Activated CD4-positive, alpha-beta T cell treated with anti-CD3 and anti-CD28 coated beads, Interleukin-2, amount 50 U/mL, for 1 hour (primary cell): ENCODE measurements at places on chromosomes 5 and 9.

- DNase-seq, result no peak
Observed at GRCh38 chr9:115921301-115921700, 232.3 kb upstream of the PAPPA start.

DNA sequence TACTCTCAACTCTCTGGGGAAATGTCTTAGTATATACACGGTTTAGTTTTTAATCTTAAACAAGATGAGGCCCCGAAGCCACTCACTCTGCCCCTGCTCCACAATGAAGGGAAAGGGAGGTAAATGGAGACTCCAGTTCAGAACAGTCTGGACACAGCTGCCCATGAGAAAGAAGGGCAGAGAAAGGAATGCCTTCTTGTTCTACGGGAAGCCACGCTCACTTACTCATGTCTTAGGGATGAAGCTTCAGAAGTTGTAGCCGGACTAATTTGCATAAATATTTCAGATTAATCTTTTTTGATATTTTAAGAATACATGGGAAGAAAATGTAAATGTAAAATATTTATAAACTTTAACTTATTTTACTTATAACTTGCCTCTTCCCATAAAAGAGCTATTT lies 94.0 kb downstream of the COL23A1 start:
- DNase-seq, result no peak

DNA sequence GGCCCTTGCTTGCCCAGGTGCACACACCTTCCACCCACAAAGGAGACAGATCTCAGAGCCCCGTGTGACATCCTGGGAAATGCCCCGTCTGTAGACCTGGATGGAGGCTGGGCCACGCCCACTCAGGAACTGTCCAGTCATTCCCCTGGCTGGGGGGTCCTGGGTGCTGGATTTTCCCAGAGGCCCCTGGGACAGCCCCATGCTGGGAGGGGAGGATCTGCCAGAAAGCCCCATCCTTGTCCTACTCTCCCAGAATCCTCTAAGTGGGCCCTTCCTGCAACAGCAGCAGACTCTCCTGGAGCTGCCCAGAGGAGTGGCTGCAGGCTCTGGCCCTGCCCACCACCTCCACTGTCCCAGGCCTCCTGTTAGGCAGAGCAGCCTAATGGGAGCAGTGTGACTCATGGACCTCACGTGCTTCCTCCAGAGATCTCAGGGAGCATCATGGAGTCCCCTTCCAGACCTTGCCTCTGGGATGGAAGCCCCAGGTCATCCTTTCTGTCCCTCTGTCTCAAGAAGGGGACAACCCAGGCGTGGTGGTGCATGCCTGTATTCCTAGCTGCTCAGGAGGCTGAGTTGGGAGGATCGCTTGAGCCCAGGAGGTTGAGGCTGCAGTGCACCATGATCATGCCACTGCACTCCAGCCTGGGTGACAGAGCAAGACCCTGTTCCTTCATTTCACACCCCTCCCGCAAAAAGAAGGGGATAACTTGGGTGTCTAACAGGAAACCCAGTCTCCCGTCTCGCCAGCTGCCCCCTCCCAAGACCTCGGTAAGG lies 51.7 kb downstream of the JADE2 start:
- no peak for DNase-seq

DNA sequence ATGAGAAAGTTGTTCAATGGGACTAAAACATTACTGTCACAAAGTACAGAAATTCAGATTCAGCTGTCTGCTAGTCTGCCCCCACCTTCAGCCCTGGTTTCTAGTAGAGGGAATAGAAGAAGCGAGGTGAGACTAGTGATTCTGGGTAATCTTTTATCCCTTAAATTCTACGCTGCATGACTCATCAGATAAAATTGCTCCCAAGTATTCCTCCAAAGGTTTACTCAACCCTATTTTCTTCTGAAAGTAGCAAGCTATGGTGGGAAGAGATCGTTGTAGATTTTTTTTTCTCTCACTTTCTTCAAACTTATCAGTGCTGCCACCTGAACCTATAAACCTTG lies 318.9 kb upstream of the RIOK2 start:
- no peak for DNase-seq

DNA sequence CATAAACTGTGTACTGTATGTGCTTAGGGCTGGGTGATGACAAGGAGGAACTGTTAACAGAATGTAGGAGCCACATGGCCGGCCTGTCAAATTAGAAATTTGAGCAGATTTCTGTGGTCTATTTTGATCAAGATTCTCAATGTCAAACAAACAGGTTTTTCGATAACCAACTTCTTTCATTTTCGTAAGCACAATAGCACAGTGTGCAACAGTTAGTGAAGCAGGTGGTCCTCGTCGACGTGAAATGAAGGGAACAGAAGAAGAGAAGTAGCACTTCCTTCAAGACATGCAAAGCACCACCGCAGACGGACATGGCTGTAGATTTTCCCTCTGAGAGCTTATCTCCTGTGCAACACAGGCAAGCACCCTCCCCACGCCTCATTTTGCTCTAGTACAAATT lies 252.1 kb downstream of the CRB2 start:
- no peak for DNase-seq

DNA sequence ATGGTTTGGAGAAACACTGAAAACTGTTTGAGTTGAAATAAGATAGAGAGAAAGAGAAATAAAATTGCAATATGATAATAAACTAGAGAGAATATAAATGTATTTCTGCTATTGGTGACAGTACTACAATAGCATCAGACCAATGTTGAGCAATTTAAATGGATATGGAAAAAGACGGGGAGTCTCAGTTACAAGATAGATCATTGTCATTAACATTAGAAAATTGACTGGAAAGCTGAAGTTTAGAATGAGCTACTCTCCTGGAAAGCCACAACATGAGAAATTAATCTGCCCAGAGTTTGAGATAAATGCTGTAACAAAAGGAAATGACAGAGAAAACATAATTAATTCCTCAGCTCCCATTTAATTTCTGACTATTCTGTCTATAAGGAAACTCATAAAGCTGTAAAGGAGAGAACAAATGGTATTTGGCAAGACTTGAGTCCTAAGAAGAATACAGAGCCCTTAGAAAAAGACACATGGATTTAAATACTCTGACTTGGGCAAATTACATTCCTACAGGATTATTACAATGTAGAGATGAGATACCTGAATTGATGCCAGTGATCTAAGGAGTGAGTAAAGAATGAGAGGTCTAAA lies 624.5 kb upstream of the CHD1 start:
- no peak for DNase-seq

GRCh38 chr5:171725205-171725601 lies 60.4 kb upstream of the SMIM23 start:
- DNase-seq, result no peak

- DNase-seq, result no peak
Observed at GRCh38 chr9:123395276-123395688, 39.3 kb downstream of the CRB2 start.

GRCh38 chr9:93501406-93501805 lies 48.0 kb upstream of the FAM120AOS start:
- no peak for DNase-seq

- no peak for DNase-seq
Observed at GRCh38 chr5:72501488-72501887, 5.7 kb downstream of the ZNF366 start.

DNA sequence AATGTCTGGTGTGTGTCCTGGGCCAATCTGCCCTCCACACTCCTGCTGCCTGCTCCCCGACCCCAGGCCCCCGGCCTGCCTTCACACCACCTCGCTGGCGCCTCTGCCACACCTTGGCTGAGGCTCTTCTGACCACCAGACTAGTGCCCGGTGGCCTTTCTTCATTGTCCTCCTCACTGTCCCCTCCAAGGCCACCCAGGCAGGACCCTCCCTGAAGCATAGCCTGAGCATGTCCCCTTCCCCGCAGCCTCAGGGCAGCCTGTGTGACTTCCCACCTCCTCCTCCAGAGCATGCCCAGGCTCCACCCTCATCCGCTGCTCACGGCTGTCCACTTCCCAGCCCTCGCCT lies 154.6 kb downstream of the OLFM1 start:
- no peak for DNase-seq

DNA sequence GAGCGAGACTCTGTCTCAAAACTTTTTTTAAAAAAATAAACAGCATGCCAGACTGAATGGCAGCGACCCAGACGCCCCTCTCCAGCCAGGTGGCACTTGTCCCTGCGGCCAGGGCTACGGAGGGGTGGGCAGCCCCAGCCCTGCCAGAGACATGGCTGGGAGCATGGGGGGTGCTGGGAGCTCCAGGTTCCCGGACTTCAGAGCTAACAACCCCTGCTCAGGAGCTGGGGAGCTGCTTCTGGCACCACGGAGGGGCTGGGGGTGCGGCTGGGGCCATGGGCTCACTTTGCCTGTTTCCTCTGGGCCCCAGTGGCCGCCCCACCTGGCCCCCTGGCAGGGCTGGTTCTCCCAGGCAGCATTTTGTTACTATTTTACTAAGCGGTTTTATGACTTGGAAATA lies 49.9 kb downstream of the SLC12A7 start:
- DNase-seq, result no peak

- DNase-seq, result no peak
Observed at GRCh38 chr9:116267021-116267420, 113.4 kb downstream of the PAPPA start.

- peak; percentile 25 for DNase-seq
Observed at GRCh38 chr9:114504341-114505186, 709 bp downstream of the WHRN start.

- DNase-seq, result peak; percentile 13
Observed at GRCh38 chr9:96413302-96414221, 4.6 kb downstream of the ZNF367 start.

DNA sequence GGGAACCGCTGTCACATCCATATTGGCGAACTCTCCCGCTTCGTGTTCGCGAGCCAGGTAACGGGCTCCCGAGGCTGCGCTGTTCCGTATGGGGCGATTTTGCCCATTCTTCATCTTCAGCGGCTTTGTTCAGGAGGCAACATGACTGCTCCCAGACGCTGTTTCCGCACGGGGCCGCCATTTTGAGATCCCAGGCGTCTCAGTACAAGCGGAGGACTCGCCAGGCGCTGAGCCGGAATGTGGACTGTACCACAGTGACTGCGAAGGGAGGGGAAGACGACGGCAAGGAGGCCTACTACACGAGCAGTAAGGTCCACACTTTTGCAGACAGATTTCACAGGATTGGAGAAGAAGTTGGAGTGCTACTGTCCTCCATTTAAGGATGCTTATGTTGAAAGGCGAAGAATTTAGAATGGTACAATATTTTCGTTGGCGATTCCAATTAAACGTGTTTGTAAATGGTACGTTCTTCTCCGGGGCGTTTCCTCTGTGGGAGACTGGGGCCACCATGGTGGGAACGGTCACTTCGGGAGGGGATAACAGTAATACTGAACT lies 41.6 kb upstream of the ZNF300 start:
- DNase-seq, result no peak

- DNase-seq, result no peak
Observed at GRCh38 chr5:8628521-8628920, 759.6 kb downstream of the MTRR start.

- no peak for DNase-seq
Observed at GRCh38 chr5:124870070-124870469, 123.6 kb upstream of the ZNF608 start.

GRCh38 chr5:167294882-167295680 lies 996.4 kb upstream of the WWC1 start:
- no peak for DNase-seq

DNA sequence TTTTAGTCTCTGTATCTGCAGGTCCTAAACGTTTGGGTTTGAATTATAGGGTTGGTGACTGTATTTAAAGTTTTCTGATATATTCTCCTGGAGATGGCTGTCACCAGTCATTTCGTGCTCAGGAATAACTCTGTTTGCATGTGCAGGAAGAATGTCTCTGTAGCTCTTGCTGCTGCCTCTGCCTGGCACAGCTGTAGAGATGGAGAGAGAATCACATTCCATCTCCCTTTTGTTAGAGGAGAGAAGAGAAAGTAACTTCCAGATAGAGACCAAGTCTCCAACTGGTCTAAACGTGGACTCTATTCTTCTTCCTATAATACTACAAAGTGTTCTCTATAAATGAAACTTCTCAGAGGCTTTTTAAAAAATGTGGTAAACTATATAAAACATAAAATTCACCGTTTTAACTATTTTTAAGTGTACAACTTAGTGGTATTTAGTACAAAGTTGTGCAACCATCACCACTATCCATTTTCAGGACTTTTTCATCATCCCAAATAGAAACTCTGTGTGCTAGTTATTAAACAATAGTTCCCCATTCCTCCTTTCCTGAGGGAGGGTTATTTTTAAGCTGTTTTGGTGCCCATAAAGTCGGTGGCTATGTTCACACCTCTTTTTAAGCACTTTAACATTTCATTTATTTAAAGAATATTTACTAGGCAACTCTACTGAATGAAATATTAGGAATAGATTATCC lies 20.7 kb upstream of the STARD4 start:
- no peak for DNase-seq

DNA sequence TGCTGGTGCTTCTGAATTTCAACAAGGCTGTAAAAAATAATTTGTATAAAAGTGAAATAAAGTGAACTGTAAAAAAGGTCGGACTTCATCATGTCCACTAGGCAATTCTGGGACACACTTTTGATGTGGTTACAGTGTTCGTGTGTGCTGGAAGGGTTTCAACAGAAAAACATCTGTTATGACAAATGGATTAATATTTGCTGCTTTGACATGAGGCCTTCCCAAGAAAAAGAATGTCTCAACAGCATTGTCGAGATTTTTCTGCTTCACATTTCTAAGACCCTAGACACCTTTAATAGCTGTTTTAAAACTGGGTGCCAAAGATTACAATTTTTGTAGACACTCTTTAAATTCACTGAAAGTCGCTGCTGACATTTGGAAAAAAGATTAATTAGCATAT lies 216.6 kb downstream of the SLC12A2 start:
- no peak for DNase-seq

GRCh38 chr5:29017501-29017900 lies 1979.1 kb upstream of the CDH9 start:
- DNase-seq, result no peak

DNA sequence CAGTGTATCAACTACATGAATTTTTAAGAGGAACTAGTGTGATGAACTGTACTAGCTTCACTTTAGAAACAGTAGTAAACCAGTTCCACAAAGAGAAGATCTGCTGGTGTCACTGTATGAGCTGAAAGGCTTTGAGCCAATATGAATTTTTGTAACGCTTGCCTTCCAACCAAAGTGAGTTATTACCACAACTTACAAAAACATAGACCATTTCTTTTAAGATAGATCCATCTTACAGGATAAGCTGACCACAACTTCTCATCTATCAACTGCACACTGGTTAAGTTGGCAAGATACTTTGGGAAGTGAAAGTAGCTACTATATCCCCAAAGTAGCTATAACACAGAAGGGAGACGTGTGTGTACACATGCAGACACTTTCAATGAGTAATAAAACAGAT lies 849.6 kb upstream of the DMAC1 start:
- DNase-seq, result no peak

GRCh38 chr5:175201393-175201792 lies 242.6 kb downstream of the DRD1 start:
- DNase-seq, result no peak

- DNase-seq, result no peak
Observed at GRCh38 chr9:79809931-79810330, 238.2 kb downstream of the TLE4 start.

GRCh38 chr9:72600671-72601070 lies 79.3 kb downstream of the TMC1 start:
- DNase-seq, result no peak

GRCh38 chr9:20604562-20604961 lies 17.7 kb downstream of the MLLT3 start:
- DNase-seq, result no peak
